Brain (organoid and tissue), 16 donors: ENCODE measurements at places on chromosomes 11 and 22.
A peak's percentile ranks its signal among the peaks of the same experiment; 100 is the strongest.

DNA sequence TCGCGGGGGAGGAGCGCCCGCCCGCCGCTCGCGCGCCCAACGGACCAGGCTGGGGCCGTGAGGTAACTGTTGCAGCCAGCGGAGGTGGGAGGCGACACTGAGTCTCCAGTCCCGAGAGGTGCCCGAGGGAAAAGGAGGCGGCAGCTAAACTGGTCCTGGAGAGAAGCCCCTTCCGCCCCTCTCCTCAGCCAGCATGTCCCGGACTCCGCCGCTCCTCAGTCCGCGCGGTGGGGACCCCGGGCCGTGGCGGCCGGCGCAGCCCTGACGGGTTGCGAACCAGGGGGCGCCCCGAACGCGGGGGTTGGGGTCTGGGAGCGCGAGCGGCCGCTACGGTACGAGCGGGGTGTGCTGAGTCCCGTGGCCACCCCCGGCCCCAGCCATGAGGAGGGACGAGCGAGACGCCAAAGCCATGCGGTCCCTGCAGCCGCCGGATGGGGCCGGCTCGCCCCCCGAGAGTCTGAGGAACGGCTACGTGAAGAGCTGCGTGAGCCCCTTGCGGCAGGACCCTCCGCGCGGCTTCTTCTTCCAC lies at the start of gene PDE3B:
TSS of gene PDE3B (plus strand) at position 108 of the 529 bp plus-strand sequence. CDS start at position 380, 272 bp downstream.
- DNase-seq: peak; percentile 86

DNA sequence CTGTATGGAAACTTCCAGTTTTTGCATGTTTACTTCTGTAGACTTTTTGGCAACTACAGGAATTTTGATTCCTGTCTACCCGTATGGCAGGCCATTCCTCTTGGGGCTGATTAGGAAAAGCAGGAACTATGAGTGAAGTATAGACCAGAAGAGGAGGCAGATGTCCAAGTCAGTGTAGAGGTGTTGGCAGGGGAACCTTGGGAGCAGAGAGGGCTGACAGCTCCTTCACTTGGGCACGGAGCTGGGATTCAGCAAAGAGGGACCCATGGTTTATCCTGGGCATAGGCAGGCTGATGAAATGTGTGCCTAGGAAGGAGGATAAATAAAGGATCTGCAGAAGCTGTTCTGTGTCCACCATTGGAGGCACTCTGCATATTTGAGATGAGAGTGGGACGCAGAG lies 33.1 kb downstream of the TREH start:
- DNase-seq: no peak

DNA sequence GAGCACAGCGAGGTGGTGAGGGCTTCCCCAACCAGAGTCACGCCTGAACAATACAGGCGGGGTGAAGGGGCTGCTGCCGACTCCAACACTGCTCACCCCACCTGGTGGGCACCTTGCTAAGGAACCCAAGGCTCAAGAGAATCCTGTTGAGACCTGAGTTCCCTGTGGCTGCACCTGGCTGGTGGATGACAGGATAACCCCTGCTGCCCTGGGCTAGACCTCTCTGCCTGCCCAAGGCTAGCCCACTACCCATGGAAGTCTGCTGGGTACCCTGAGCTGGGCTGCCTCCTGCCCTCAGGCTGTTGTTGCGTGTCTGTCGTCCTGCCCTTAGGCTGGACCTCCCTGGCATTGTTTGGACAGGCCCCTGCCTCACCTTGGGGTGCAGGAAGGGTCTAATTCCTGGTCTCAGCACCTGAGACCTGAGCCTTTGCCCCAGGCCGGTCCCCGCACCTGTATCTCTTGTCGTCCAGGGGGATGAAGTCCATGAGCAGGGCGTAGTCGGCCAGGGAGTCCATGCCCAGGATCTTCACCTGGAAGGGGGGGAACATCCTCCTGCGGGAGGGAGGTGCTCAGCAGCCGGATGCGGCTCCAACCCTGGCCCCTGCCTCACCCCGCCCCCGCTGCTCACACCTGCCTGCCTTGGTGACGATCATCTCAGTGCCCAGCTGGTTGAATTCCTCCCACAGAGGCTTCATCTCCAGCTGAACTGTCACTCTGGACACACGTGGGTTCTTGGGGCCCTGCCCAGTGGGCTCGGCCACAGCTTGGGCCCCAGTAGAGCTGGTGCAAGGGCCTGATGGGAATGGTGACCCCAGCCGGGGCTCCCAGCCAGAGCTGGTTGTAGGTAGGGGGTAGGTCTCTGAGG lies 4.9 kb upstream of the NUDT8 start:
- DNase-seq: no peak

GRCh38 chr11:123062892-123063825 lies 1.2 kb upstream of the HSPA8 start:
- DNase-seq: peak; percentile 67

- DNase-seq: no peak
These were observed 15.8 kb downstream of the PHLDB1 start for GRCh38 chr11:118623269-118623655.

DNA sequence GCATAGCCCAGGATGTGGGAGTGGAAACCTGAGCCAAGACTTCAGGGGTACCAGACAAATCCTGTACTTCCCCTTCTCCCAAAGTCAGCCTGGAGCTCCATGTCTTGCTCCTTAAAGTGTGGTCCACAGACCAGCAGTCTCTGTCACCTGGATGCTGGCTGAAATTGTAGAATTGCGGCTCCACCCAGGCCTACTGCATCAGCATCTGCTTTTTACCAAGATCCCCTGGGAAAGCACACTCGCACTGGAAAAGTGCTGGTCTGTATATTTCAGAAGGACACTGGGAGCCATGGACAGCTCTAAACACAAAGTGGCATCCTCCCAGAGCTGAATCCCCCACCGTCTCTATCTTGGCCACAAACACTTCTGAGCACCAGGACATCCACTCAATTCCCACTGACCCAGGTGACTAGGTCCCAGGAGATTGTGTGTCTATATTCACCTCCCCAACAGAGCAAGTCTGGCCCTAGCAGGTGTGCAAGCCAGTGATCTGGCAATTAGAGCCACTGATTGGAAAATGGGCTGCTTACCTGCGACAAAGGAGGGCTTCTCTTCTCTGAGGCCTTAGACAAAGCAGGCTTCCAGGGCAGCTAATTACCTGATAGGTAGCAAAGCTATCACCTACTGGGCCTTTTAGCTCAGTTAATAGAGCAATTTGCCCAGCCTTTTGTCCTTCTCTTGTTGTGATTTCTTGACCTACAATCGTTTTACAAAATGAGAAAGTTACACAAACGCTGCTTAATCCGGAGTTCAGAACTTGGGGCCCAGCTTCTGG lies 443.3 kb downstream of the MN1 start:
- no peak for DNase-seq

- DNase-seq: no peak
These were observed 1.3 kb downstream of the PACS1 start for GRCh38 chr11:66071381-66071801.

- DNase-seq: peak; percentile 75
These were observed 11.0 kb upstream of the SLC5A4 start for GRCh38 chr22:32265882-32266767.

DNA sequence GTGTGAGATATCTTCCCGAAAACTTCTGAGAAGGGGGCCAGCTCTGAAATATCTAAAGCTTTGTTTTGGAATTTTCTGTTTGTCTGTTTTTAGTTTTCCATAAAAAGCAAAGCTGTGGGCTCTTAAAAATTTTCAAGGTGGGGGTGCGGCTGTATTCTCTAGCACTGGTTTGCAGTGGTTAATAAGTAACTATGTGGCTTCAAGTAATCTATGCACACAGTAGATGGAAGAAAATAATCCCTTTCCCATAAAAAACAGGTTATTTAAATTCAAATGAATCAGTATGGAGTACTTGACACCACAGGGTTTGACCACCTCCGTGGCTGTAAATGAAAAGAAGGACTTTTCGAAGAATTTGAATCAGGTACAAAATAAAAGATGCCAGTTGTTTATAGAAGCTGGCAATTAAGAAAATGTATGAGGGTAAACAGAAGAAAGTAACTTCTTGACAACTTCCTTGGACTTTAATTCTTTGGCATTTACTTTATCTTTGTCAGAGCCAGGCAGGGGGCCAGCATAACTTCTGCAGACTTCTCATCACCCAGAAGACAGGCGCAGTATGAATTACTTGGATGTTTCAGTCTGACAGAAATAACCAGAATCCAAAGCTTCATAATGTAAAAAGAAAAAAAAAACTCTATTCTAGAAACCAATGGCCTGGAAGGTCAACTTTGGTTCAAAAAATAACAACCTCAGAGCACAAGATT lies 981.0 kb downstream of the DLG2 start:
- DNase-seq: no peak

GRCh38 chr11:8772571-8773519 lies 90.3 kb downstream of the RPL27A start:
- no peak for DNase-seq

DNA sequence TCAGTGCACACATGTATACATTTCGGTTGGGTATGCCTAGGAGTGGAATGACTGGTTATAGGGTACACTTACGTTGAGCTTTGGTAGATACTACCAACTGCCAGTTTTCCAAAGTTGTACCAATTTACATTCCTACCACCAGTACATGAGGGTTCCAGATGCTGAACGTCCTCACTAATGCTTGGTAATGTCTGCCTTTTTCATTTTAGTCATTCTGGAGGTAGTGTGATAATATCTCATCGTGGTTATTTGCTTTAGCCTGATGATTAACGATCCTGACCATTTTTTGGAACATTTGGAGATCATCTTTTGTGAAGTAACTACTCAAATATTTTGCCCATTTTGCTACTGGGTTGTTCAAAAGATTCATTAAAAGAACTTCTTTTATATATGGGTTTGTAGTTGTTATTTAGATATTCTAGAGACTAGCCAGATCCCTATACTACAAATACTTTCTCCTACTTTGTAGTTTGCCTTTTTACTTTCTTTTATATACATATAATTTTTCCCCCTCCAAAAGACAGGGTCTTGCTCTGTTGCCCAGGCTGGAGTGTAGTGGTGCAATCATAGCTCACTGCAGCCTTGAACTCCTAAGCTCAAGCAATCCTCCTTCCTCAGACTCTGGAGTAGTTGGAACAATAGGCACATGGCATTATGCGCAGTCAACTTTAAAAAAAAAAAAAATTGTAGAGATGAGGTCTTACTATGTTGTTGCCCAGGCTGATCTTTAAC lies 62.1 kb downstream of the RBFOX2 start:
- DNase-seq: no peak

- no peak for DNase-seq
These were observed 47.6 kb downstream of the FLI1 start for GRCh38 chr11:128741511-128741910.
